Body of pancreas (tissue), 4 donors: ENCODE measurements at places on chromosomes 1 and 21. TPM values are rescaled to one million over a fixed set of nuclear protein-coding genes. Genes with fewer than 3 reads are reported as not detected.

The KRTAP19-3 gene
- not detected for total RNA-seq

GRCh38 chr1:210582205-210582970 is 253.7 kb downstream of the HHAT start:
- no peak for DNase-seq

DNA sequence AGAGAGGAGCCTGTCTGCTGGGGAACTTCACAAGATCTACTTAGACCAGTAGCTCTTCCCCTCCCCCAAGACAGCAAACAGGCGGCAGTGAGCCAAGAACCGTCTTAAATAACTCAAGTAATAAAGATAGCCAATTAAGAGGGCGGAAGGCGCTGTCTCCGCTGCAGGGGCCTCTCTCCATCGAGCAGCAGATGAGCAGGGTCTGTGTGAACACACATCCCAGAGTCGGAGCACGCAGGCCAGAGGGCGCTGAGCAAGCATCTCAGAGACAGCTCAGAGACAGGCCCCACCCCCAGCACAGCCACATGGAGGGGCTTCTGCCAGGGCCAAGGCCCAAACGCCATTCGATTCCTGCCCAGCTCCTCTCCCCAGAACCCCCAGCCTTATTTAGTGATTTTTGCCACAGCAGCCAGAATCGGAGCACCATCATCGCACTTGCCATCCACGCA is 11.1 kb downstream of the IFFO2 start:
- DNase-seq, result peak; percentile 49

DNA sequence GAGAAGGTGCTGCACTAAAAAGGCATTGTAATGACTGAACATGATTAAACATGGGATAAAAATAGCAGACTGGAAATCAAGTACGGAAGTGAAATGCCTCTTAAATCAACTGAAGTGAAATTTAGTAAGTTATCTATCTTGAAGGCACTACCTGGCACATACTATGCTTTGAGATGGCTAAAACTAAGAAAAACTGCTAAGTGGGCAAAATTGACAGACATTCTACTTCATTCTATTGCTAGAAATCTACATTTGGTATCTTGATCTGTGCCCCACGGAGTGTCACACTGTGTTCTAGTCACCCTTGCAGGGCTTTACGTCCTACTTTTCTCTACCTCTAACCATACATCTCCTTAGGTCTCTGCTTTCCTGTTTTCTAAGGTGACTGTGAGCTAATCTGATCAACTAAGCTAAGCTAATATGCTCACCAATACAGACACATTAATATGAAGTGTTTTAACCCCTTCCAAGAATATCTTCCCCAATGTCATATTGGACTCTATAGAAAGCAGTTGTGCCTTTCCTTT is 4.1 kb downstream of the PDC start:
- DNase-seq, result no peak

The DESI2 gene
- 14.5 TPM for total RNA-seq

DNA sequence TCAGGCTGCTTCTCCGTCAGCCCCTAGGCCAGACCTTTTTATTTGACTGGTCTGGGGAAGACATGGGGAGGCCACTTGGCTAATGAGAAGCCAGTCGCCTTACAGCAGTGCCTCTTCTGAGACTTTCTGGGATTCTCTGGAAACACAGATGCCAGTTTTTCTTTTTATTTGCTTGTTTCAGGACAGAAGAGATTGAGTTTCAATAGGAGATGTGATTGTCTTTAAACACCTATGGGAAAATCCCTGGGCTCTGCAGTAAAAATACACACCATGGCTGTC is 15.4 kb upstream of the BTG2 start:
- no peak for DNase-seq

The C1orf174 gene
- 14.8 TPM for total RNA-seq

GRCh38 chr1:59183749-59184317 is 113.1 kb upstream of the FGGY start:
- DNase-seq, result no peak

- DNase-seq, result no peak
Measured at GRCh38 chr21:31216206-31216605, 127.9 kb downstream of the TIAM1 start.

The TLR5 gene
- total RNA-seq, result 10.1 TPM

DNA sequence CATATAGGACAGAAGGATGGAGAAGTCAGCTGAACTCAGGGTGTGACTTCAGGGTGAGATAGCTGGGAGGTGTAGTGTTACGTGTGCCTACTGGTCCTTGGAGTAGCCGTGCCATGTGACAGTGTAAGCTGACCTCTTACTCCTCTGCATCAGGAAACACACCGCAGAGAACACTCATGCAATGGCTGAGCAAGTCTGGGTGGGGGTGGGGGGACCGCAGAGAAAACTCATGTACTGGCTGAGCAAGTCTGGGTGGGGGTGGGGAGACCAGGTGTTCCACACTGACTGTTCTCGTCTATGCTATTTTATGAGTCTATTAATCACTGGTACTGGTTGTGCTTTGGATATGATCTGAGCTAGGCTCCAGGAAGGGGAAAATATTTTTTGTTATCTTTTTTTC is 233.1 kb downstream of the PAPPA2 start:
- peak; percentile 30 for DNase-seq

- no peak for DNase-seq
Measured at GRCh38 chr1:67691712-67692111, 6.7 kb downstream of the GADD45A start.

The TRIM63 gene
- total RNA-seq, result not detected

GRCh38 chr1:230858236-230858820 is 10.0 kb downstream of the C1orf198 start:
- DNase-seq, result no peak

DNA sequence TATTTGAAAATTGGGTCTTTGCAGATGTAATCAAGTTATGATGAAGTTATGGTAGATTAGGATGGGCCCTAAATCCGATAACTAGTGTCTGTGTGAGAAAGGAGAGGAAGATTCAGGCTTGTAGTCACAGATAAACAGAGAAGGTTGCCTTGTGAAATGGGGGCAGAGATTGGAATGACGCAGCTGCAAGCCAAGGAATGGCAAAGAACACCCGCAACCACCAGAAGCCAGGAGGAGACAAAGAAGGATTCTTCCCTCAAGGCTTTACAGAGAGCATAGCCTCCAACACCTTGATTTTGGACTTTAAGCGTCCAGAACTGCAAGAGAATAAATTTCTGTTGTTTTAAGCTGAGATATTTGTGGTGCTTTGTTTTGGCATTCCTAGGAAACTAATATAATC is 35.4 kb upstream of the COL24A1 start:
- DNase-seq, result no peak

DNA sequence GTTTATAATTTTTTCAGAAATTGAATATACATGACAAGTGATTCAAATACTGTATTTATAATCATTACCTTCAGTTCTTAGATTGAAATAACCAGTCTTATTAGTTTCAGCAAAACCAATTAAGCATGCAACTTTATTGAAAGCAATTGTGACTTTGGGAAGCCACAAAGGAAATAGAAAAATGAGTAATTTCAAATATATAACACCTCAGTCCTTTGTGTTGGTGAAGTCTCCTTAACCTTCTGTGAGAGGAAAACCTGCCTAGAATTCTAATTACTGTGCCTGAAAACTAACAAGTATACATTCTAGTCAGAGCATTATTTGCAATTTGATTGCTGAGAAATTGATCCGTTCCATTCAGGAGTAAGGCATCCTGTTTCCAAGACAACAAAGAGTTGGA is 95.8 kb downstream of the S1PR1 start:
- no peak for DNase-seq

DNA sequence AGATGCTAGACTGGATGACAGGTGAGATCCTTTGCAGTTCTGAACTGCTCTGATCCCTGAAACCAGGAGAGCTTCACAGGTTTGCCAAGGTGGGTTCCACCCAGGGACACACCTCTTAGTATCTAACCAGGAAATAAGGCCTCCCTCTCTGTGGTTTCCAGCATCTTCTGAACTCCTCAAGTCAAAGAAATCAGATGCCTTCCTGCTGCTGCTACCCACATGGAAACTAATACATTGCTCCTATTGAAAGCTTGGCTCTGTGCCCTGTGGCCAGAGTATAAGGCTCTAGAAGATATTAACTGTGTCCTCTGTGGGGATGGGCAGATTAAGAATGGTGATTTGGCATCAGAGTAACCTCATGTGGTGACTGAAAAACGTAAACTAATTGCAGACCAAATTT is 75.0 kb upstream of the MRPS6 start:
- DNase-seq, result no peak

- DNase-seq, result no peak
Measured at GRCh38 chr21:15688016-15688415, 41.8 kb upstream of the USP25 start.

DNA sequence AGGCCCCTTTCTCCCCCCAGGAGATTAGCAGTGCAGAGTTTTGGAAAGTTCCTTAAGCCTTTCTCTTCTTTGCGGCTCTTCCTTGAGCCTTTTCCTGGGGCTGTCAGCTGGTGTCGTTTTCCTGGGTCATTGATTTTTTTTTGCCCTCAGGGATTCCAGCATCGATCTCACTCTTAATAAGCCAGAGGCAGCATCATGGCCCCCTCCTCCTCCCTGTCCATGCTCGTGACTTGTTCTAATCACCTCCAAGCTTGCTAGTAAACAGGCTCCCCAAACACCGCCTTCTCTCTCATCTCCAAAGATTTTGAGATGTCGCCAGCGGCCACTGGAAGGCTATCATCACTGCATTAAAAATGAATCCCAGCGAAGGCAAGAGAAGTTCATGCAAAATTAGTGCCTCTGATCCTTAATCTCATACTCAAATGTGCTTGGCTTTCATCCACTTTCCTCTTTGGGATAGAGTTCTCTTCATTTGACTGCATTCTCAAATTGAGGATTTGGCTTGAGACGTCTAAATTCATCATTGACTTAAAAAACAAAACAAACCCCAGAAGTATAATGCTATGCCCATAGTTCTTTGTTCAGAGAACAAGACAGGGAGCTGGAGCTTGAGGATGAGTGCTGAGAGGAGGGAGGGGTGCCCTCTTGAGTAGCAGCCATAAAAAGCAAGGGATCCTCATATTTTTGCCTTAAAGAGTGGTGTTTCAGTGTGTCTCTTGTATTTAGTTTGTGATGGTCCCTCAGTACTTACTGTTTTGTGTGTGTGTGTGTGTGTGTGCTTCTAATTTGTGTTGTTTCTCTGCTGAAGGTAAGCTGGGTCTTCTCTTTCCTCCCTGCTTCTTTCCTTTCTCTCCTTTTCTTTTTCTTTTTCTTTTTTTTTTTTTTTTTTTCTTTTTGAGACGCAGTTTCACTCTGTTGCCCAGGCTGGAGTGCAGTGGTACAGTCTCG is 3.2 kb downstream of the EVA1C start:
- DNase-seq, result no peak

The RGSL1 gene
- total RNA-seq, result not detected

DNA sequence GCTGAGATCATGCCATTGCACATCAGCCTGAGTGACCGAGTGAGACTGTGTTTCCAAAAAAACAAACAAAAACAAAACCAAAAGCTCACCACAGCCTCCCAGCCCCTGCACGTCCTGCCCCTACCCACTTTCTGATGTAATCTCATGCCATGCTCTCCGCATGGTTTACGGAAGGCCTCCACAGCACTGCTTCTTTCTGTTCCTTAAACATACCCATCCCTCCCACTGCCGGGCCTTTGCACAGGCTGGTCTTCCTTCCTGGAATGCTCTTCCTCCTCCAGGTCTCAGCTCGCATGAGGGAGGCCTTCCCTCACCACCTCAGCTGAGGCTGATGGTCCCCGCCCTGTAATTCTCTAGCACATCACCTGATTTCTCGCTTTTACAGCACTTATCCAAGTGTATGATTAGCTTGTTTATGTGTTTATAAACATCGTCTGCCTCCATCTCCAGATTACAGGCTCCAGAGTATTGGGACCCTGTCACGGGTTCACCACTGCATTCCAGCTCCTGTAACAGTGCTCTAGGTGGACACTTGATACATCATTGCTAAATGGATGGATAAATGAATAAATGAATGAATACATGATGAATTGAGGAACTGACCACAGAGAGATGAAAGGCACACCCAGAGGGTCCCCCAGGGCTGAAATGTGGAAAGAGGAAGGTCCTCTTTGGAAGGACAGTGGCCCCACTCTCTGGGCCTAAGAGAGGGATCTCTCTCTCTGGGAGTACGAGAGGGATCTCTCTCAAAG is 22.1 kb downstream of the TCEA3 start:
- DNase-seq, result no peak

The HSPA6 gene
- 1.6 TPM for total RNA-seq

The ARHGAP30 gene
- 3.1 TPM for total RNA-seq

GRCh38 chr1:68953311-68953710 is 456.4 kb upstream of the DEPDC1 start:
- no peak for DNase-seq

GRCh38 chr1:248611883-248612414 is 14.4 kb upstream of the OR2T10 start:
- DNase-seq, result no peak

DNA sequence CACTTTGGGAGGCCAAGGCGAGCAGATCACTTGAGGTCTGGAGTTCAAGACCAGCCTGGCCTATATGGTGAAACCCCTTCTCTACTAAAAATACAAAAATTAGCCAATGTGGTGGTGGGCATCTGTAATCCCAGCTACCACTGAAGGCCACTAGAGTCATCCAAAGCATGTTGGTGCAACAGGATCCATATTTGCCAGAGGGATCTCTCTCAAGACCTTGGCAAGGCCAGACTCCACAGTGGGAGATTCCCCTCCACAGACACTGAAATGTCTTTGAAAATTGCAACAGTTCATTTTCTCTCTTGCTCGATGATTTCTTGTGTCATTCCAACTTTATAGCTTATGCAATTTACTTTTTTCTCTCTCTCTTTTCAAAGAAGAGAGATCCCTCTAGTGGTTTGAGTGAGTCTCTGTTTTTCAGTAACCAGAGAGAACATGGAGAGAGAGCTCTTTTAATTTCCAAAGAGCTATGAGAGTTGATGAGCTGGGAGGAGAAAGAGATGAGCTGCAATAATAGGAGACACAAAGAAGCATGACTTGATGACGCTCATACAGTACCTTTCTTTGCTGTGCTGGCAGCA is 176.8 kb upstream of the USP25 start:
- DNase-seq, result no peak

GRCh38 chr1:74215229-74215628 is 17.2 kb downstream of the FPGT start:
- DNase-seq, result no peak
